ENCODE measurements at places on chromosomes 2 and 18.

DNA sequence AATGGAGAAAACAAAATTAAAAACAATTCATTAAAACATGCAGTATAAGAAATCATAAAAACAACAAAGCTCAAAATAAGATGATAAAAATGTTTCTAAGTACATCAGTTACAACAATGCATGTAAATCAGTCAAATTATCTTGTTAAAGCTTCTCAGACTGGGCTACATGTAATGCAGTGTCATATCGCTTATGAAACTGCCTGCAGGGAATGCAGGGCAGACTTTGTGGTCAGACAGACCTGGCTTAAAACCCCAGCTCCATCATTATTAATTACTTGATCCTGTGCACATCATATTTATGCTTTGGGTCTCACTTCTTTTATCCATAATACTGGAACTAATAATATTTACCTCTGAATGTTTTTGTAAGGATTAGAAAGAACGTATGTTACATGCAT lies 74.6 kb downstream of the PID1 start:
- DNase-seq: no peak

DNA sequence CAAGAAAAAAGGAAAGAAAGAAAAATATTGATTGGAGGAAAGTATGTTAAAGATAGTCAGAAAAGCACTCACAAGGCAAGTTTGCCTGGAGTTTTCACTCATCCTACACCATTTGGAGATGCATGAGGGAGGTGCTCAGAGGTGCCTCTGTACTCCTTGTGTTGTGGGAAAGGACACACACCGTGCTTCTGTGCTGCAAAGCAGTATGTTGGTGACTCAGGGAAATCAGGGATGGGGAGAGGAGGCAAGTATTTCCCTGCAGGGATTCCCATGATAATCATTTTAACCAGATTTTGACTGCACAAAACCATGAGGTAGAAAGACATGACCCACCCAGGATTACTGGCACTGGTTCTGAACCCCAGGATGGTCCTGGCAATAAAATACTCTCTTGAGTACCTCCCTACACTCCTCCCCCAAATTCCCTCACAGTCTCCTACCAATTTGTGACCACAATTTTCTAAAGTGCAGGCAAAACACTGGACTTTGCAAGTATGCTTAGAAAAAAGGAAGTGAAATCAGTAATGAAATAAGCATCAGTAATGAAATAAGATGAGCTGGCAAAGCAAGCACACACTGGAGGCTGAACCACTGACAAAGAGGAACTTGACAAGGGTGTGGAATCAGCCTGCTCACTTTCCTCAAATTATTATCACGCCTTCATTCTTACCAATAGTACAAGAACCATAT lies 155.5 kb upstream of the ACVR2A start:
- no peak for DNase-seq

GRCh38 chr18:55353391-55353790 lies 234.6 kb downstream of the TCF4 start:
- DNase-seq: no peak

DNA sequence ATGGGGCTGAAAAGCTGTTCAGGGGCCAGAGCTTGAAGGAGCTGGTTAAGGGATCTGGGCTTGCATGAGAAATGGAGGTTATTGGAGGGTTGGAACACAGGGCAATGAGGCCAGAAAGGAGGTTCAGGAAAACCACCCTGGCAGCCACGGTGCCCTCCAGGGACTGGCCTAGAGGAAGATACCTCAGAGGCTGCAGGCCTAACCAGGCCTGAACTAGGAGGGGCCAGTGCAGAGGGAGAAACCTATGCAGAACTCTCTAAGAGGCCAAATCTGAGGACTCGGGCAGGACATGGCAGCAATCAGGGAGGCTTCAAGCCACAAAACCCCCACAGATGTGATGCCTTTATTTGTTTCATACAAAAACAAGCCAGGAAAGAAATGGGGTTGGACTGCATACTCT lies 66.8 kb downstream of the BIN1 start:
- DNase-seq: no peak

DNA sequence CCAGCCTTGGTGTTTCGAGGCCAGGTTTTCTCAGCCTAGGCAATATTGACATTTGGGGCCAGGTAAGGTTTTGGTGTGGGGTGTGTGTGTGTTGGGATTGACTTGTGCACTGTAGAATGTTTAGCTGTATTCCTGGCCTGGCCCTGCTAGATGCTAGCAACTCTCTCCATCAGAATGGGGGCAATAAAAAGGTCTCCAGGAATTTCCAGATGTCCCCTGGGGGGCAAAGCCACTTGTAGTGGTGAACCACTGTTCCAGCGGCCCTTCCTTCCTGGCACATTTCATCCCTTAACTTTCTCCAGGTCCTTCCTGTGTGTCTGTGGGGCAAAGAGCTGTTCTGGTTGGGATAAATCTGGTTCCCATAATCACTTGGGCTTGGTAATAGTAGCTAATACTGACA lies 12.0 kb downstream of the LIPG start:
- no peak for DNase-seq

DNA sequence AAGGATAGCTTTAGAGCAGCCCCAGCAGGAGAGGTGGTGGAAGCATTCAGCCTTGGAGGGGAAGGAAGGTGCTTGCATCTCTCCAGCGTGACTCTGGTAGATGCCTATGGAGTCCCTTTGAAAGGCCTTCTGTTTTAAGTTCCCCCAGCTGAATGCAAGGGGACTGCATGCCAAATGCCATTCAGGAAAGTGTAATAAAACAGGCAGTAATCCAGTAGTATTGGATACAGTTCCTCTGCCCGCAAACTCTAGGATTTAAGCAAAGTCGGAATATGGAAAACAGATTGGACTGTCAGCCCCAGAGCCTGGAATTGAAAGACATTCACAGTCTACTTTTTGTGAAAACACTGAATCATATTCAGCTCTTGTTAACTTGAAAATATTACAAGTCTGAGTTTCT lies 125.2 kb upstream of the GAREM1 start:
- no peak for DNase-seq

GRCh38 chr2:192194265-192194865 lies 368 bp downstream of the TMEFF2 start:
- no peak for DNase-seq

- DNase-seq: no peak
Measured at GRCh38 chr2:131140581-131140980, 35.4 kb downstream of the PLEKHB2 start.

GRCh38 chr2:152251211-152251610 lies 75.6 kb upstream of the STAM2 start:
- no peak for DNase-seq

DNA sequence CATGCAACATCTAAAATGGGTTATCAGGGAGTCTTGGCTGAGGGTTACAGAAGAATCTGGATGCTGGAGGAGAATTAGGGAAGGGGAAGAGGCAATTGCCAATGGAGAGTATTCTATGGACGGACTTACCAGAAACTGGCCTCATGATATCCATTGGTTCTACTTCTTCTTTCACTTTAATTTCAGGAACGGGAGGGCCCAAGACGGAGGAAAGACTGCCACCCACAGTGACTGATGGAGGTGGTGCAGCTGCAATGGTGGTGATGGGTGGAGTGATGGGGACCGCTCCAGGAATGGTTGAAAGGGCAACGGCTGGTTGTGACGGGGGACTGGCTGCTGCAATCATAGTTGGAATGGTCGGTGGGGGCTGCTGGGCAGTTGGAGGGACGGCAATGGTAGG lies 69.1 kb upstream of the AMMECR1L start:
- DNase-seq: no peak

DNA sequence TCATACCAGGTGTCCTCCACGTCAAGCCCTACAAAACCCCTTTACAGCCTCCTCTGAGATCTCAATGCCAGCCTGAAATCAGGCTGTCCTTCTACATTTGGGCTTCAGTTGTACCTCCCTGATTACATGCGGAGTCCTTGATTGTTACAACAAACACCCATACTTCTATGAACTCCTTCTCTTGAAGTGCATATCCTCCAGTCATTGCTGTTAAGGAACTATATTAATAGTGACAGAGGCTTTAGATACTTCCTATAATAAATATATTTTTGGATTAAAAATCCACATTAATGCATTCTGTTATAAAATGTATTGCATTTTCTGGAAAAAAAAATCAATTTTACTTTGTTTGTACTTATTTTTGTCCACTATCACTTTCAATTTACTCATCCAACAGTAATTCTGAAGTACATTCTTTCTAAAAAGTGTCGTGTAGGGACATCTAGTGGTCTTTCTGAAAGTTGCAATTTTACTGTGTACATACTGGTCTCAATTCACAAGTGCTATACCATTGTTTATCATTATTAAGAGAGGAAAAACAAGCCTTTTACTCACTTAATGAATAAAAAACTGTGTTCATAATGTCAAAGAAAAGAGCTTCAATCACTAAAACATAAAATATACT lies 316.4 kb downstream of the DSEL start:
- peak; percentile 62 for DNase-seq

DNA sequence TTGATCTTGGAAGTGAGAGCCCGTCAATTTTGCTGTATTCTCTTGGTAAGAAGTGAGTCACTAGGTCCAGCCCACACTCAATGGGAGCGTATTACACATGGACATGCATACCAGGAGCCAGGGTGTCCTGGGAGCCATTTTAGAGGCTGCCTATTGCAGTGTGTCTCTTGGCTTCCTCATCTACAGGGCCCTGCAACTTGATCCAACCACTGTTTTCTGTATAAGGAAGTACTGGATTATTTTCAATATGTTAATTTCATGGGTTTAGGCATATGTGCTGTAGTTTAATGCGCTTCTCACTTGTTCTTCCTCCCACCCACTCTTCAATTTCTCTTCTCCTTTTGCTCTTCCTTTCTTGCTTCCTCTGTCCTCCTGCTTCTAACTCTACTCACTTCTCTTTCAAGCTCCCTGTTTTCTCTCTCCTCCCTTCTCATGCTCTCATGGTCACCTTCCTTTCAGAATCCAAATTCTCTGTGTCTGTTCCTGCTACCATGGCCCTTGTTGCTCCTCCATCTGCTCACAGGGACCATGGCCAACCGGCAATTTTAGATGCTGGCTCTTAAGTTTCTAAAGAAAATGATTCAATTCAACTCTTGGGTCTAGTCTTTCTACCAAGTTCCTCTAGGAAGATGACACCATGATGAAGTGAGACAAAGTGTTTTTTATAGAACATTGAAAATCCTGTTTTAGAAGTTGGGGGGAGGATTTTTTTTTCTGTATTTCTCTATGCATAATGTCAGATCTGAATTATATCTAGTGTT lies 152.0 kb upstream of the ZEB2 start:
- DNase-seq: no peak

DNA sequence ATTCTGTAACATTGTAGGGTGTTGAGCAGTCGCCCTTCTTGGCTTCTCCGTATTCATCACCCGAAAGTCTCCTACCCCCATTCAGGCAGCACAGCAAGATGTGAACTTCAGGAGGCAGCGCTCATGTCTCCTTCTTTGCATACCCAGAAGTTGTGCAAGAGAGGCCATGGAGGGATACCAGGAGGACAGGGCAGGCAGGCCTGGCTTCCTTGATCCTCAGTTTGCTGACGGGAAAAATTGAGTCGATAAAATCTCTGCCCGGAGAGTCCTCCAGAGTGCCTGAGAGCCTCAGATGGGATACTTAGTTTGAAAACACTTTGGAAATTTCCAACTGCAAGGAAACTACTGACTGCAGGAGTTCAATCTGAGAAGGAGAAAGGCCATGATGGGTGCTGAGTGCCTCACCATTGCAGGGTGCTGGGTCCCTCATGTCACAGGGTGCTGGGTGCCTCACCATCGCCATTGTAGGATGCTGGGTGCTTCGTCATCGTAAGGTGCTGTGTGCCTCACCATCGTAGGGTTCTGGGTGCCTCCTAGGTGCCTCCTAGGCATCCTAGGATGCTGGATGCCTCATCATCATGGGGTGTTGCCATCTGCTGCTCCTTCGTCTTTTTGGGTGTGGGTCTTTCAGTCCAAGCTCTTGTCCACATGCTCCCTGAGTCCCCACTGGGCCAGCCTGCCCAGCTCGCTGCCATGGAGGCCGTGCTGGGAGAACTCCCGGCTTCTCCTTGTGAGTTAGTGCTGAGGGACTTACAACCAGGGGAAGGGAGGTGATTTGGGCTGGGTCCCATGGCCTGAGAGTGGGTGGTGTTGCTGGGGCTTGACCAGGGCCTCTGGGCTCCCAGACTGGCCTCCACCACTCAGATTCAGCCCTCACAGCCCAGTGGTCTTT lies 162.4 kb downstream of the DDX1 start:
- DNase-seq: no peak

DNA sequence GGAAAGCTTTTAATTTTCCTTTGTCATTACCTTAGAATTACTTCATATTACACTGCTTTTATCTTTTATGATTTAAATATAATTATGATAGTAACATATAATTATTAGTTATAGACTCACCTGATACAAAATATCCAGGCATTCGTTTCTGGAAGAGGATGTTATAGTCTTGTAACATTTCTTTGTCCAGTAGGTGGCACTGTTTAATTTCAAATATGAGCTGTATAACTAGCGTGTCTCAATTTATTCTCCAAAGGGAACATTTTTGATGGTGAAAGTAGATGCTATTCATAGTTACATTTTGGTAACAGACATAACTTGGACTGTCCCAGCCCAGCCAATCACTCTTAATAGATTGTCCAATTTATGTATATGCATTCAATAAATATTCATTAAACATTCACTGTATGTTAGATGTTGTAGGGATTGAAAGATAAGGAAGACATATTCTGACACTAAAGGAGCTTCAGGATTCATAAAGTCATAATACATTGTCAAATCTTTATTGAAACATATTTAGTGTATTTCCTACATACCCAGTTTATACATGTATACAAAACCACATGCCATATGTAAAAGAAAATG lies 19.2 kb downstream of the DAW1 start:
- peak; percentile 55 for DNase-seq

DNA sequence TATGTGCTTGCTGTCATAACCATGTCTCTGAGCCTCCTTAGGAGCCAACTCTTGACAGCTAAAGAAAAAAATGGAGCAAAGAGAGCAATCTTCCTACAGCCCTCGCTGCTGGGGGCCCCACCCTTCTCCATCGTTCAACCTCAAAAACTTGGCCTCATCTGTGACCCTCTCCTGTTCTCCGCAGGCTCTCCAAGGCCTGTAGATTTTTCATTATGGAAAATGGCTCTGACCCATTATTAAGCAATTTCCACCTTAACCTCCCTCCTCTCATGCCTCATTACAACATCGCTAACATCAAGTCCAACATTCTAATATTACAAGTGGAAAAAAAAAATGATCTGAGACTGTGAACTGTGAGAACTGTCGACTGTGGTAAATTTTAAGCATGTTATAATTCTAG lies 98.7 kb downstream of the SLC8A1 start:
- DNase-seq: no peak

DNA sequence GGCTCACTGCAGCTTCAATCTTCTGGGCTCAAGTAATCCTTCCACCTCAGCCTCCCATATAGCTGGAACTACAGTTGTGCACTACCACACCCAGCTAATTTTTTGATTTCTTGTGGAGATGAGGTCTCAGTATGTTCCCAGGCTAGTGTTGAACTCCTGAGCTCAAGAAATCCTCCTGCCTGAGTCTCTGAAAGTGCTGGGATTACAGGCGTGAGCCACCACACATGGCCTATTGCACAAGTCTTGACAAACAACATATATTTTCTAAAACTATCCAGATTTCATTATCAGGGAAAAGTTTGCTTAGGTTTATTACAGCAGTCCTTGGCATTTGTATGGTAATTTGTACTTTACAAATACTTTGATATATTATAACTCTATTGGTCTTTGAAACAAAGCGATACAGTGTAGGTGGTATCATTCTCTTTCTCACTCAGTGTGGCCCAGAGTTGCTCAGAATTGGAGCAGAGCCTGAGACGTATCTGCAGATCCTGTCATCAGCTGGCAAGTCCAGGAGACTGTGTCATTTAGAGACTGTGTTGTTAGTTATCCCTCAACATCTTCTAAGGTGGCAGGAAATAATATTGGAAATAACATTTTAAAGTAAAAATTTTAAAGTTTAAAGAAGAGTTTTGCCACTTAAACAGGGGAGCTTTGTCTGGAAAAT lies 41.4 kb downstream of the PDK1 start:
- DNase-seq: no peak
